Caco-2 (cell line): ENCODE measurements at places on chromosomes 3 and 15.
A peak's percentile ranks its signal among the peaks of the same experiment; 100 is the strongest.

DNA sequence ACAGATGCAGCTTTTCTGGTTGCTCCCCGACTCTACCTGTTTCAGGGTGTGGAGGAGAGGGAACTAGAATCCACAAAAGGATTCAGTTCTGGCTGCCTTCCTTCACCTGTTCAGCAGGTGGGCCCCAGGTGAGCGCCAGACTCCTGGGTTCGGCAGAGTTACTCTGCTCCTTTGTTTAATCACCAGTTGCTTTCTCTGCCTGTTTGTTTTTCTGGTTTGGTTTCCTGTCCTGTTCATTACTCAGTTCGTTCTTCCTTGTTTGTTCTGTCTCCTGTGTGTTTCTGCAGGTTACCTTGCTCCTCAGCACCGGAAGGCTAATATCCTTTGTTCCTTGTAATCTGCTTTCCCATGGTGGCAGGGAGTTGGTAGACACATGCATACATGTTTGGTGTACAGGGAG lies 508.5 kb upstream of the ATP11B start:
- peak; percentile 5 for DNase-seq

DNA sequence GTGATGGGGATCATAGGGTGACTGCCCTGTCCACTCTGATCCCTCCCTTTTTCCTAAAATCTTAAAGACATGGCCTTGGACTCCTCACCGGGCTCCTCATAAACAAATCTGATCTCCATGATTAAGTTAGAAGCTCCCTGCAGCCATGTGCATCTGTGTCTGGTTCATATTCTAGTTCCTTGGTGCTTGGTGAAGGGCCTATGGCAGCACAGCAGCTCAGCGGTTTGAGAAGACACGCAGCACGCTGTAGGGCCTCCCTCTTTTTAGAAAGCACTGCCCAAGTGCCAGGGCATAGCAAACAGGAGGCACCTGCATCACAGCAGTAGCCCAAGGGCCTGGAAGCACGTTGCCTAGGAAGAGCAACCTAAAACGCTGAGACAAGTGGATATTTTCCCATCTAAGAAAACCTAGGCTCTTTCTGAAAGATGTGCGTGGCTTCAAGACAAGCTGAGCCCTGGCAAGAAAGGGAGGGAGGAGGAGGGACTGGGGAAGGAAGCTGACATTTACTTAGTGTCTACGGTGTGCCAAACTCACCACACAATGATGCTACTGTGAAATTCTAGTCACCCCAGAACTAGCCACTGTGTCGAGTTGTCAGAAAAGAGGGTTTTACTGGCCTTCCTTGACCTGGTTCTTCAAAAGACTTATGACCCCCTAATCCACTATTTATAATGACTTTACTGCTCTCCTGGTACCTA lies 14.9 kb upstream of the ULK3 start:
- no peak for DNase-seq

DNA sequence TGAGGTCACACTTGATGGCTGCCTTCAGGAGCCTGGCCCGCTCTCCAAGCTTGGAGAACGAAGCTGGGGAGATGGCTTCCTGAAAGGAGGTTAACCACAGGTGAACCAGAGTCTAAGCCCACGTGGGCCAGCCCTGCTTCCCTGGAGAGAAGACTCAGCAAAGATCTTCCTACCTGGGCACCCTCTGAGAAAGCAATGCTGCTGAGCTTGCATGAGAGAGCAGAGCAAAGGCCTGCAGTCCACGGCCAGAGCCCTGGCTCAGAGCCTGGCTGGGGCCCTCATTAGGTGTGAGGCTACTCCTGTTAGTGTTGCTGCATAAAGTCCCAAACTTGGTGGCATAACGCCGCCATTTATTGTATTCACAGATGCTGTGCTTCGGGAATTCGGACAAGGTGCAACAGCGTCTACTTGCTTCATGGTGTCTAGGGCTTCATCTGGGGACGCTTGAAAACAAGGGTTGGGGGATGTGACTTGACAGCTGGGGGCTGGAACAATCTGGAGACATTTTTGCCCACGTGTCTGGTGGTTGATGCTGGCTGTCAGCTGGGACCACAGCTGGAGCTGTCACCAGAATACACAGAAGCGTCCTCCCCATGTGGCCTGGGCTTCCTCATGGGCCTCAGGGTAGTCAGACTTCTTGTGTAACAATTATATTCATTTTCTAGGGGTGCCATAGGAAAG lies 87.9 kb upstream of the MEF2A start:
- DNase-seq: no peak

DNA sequence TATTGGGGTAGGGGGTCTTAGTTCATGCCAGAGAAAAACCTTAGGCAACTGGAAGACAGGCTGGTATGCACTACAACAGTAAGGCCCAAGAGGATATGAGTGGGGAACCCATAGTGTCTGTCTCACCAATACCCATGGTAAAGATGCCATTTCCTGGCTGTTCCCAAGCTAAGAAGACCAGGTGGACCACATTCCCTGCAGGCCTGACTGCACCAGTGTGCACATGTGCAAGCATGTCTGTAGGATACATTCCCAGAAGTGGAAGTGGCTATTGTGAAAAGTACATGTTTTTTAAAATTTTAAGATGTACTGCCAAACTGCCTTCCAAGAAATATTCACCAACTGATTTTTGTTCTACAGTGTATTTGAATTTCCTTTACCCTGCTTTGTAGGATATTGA lies 207.3 kb upstream of the CTNNB1 start:
- DNase-seq: no peak

GRCh38 chr3:140898340-140899180 lies 43.1 kb upstream of the SLC25A36 start:
- DNase-seq: no peak

DNA sequence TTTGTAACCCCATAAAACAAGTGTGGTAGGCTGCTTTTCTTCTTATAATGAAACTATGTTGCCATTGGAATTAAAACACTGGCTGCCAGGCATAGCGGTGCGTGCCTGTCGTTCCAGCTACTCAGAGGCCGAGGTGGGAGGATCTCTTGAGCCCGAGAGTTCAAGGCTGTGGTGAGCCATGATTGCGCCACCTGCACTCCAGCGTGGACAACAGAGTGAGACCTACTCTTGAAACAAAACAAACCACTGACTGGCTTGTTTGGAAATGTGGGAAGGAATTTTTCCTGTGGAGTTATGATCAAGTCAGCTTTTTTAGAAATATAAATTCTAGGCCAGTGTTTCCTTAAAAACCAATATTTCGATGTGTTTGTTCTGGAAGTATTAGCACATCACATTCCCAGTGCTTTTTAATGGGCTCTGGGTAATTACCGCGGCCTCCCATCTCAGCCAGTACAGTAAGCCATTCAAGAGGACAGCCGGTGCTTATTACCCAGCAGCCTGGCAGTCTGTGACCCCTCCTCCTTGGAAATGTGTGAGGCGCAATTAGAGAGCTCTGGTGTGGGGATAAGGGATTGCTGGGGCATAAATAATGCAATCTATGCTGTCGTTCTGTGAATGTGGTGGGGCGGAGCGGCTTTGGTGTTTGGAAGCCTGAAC lies 58.3 kb upstream of the TRAK1 start:
- DNase-seq: no peak

DNA sequence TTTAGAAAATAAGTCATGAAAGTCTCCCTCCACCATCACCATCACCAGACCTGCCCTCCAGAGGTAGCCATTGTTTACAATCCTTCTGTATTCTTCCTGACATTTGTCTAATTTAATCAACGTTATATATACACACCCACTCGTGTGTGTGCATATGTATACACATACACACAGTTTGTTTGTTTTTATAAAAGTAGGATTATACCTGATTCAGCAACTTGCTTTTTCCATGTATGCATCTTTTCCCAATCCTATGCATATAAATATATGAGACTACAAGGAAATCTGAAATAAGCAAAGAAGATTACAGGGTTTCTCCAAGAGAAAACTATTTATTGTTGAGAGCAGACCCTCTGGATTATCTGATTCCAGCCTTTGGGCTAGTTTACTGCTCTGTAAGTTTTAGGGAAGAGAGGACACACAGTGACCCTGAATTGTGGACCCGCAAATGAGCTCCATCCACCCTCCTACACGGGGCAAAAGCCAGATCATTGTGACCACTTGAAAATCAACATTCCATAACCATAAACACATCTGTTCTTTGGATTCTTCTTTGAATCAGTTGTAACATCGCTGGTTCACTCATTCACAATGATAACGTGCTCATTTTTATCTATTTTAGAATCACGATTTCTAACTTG lies 104.3 kb downstream of the CPN2 start:
- no peak for DNase-seq

DNA sequence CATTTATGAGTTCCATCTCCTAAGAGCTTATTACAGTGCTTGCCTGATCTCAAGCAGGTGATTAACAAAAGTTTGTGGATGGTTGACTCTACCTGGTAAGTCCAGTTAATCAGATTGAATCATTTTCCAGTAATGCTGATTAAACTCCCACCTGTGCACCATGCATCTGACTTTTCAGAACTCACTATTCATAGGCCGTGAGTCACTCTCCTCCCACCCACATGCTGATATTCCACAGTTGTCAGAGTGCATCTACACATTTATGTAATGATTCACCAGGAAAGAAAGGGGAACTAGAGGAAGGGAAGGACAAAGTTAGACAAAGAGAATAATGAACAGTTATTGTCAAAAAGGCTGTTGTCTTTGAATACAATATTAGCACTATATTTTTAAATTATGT lies 106.2 kb upstream of the UBE3A start:
- no peak for DNase-seq

DNA sequence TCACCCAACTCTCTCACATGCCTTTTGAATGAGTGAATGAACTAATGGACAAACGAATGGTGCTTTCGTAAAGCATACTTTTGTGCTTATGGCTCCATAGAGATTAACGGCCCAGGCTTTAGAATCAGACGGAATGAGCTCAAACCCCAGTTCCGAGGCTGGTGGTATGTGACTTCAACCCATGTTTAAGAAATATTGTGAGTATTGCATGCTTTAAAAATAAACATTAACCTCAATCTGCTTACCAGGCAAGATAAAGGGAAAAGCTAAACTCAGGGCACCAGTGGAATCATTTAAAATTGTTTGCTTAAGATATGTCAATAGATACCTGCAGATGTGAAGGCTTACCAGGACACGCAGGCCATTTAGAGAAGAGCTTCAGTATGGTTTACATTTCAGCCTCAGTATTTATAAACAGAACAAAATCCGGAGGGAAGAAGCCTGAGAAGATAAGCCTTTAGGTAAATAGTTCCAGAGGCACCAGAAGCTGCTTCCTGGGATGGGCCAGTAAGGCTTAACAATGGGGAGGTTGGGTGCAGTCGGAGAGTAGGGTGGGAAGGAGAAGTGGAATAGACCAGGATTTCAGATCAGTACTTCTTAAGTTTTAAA lies 186.4 kb downstream of the ADAMTS9 start:
- DNase-seq: peak; percentile 71

GRCh38 chr15:78048628-78048920 lies 28.9 kb downstream of the TBC1D2B start:
- no peak for DNase-seq

GRCh38 chr3:133928136-133928893 lies 32.6 kb upstream of the RAB6B start:
- no peak for DNase-seq

DNA sequence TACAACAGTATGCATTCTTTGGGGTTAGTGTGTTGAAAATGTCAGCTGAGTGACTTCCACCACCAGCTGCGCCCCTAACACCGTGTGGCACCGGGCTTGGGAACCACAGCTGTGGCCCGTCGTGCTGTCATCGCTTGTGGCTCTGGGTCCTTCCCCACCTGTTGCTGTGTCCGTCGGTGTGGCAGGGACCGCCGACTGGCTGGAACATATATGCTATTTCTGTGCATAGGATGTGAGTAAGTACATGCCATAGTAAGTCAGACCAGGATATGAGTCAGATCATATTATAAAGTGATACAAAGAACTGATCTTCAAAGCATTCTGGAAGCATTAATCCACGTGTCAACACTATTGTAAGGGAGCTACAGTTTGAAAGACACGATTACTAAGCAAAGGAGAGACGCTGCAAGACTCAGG lies 31.9 kb downstream of the EHD4 start:
- no peak for DNase-seq

DNA sequence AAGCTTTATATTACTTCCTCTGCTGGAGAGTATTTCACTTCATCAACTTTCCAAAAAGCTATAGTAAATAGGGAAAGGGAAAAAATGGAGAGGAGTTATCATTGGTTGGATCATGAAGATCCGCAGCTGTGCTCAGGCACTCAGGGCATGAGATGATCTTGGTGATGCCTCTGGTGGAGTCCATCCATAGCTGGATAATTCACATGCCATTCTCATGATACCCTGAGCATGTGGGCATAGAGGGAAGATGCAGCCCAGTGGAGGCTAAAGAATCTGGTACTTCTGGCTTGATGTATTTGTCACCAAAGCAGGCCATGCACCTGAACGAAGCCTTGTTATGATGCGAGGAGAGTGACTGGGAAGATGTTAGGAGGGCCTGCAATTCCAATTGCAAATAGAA lies 150.2 kb downstream of the CHST2 start:
- DNase-seq: no peak

GRCh38 chr3:13411186-13411860 lies 8.8 kb downstream of the NUP210 start:
- no peak for DNase-seq

DNA sequence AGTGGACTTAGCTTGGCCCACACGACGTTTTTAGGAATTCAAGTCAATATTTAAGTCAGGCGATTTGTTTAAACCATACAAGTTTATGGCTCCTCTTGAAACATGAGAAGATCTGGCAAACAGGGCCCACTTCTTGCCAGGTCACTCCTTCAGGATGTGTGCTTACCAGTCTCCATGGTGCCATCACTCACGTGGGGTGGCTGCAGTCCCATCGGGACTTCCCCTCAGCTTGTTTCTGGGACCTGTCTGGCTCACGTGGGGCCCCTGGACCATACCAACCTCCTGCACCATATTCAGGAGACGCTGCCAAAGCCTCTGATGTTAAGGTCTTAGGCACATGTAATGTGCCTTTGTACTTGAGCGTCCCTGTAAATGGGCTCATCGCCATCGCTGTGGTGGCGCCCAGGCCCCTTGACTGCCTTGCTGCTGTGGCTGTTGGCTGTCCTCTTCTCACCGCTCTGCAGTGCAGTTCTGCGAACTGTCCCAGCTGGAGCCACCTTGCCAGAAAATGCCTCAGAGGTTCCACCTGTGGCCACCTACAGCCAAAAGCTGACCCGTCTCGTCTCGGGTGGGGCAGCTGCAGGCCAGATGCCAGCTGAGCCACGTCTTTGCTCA lies 8.9 kb downstream of the MCM2 start:
- DNase-seq: no peak

- no peak for DNase-seq
Observed at GRCh38 chr3:56904552-56905215, 102.9 kb upstream of the ARHGEF3 start.

DNA sequence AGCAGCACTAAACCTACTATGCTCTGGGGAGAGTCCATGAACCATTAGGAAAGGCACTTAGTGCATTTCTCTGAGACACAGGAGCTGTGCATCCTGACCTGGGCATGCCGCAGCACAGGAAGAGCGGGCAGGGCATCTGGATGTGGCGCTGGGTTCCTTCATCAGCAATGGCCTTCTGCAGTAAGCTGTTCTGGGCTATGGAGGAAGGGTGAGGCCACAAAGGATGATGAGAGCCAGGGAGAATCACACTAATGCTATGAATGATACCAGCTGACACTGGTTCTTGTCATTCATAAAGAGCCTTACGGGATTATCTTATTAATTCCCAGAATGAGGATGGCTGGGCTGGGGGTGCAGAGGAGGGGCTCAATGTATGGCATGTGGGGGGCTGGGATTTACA lies 12.7 kb upstream of the SCN10A start:
- no peak for DNase-seq

- no peak for DNase-seq
Observed at GRCh38 chr3:62433396-62433795, 60.0 kb upstream of the FEZF2 start.
